Right cardiac atrium (tissue), 5 donors: ENCODE measurements at places on chromosomes 11 and 22. TPM values are rescaled to one million over a fixed set of nuclear protein-coding genes. Genes with fewer than 3 reads are reported as not detected.

The SEPTIN5 gene
- polyA plus RNA-seq = 243 TPM

The MUC5AC gene
- not detected for polyA plus RNA-seq

The OR56A1 gene
- not detected for polyA plus RNA-seq

The CCDC116 gene
- 0.29 TPM for polyA plus RNA-seq

The TMX2 gene
- polyA plus RNA-seq = 73.2 TPM

The DGCR6 gene
- polyA plus RNA-seq = 3.6 TPM

The WEE1 gene
- polyA plus RNA-seq = 30.0 TPM

The KRTAP5-11 gene
- polyA plus RNA-seq = not detected

The PHF21A gene
- polyA plus RNA-seq = 23.6 TPM

The GRAP2 gene
- 1.6 TPM for polyA plus RNA-seq

The TBX1 gene
- 0.88 TPM for polyA plus RNA-seq

The LIF gene
- polyA plus RNA-seq = 0.54 TPM

The GAL3ST1 gene
- polyA plus RNA-seq = 0.75 TPM

The NCF4 gene
- 3.6 TPM for polyA plus RNA-seq

The SCN3B gene
- polyA plus RNA-seq = 0.41 TPM

The NRXN2 gene
- 2.2 TPM for polyA plus RNA-seq

The RFPL1 gene
- polyA plus RNA-seq = not detected

The TPH1 gene
- 0.11 TPM for polyA plus RNA-seq

The TMPRSS5 gene
- polyA plus RNA-seq = 1.6 TPM

The GPHA2 gene
- polyA plus RNA-seq = not detected

The PRDX5 gene
- polyA plus RNA-seq = 683 TPM

The C22orf15 gene
- polyA plus RNA-seq = not detected

The BUD13 gene
- polyA plus RNA-seq = 5.7 TPM

The SUSD2 gene
- 6.7 TPM for polyA plus RNA-seq

The CCDC87 gene
- 0.43 TPM for polyA plus RNA-seq
